Hepatocyte (in vitro differentiated cells): ENCODE measurements at places on chromosomes 1 and 21. TPM values are rescaled to one million over a fixed set of nuclear protein-coding genes. Genes with fewer than 3 reads are reported as not detected.

- no peak for DNase-seq
Observed at GRCh38 chr21:46294647-46295176, 8.6 kb downstream of the YBEY start.

DNA sequence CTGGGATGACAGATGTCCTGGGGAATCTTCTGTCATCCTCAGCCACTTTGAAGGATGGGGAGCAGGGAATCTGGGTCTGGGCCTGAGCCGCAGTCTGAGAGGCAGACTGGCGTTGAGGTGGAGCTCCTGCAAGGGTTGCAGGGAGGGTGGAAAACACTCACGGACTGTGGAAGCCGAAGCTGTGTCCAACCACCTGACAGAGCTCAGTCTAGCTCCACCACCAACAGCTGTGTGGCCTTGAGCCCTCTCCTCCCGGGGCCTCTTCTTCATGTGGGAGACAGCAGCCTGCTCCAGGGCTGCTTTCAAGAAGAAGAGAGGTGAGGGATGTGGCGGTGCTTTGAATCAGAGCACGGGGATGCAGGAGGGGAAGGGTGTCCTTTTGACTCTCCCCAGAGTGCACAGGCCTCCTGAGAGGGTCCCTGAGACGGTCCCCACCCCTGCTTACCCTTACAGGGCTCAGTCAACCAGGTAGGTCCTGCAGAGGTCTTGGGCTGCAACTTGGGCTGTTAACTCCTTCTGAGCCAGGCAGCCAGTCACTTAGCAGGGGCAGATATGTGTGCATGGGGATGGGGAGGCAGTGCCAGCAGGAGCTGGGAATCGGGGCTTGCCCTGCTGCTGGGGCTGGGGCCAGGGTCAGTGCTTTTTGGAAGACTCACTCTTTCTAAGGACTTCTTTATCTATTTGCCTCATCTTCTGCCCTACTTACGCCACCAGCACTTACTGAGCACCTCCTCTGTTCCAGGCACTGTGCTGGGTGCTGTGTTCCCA lies 216.3 kb downstream of the PTPRU start:
- no peak for DNase-seq

- DNase-seq: no peak
Observed at GRCh38 chr1:79197421-79197820, 190.9 kb upstream of the ADGRL4 start.

GRCh38 chr1:202131956-202132821 lies 9.5 kb downstream of the GPR37L1 start:
- no peak for DNase-seq

DNA sequence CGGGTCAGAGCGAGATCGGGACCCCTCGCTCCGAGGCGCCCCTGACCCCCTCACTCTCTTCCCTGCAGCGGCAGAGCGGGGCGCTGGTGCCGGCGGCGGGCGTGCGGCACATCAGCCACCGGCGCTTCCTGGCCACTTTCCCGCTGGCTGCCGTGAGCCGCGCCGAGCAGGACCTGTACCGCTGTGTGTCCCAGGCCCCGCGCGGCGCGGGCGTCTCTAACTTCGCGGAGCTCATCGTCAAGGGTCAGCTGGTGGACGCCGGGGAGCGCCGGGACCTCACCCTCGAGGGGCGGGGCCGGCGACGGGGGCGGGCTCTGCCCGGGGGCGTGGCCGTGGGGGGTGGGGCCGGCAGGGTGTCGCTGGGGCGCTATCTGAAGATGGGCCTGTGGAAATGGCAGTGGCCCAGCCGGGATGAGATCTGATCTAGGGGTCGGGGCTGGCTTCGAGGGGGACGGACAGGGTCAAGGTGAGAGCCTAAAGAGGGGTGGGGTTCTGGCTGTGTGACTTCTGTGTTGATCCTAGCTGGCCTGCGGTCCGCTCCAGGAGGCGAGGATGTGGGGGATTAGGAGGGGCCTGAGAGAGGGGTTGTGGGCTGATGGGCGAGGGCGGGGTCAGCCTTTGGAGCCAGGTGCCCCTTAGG lies 23.6 kb downstream of the PTPRU start:
- DNase-seq: peak; percentile 81

DNA sequence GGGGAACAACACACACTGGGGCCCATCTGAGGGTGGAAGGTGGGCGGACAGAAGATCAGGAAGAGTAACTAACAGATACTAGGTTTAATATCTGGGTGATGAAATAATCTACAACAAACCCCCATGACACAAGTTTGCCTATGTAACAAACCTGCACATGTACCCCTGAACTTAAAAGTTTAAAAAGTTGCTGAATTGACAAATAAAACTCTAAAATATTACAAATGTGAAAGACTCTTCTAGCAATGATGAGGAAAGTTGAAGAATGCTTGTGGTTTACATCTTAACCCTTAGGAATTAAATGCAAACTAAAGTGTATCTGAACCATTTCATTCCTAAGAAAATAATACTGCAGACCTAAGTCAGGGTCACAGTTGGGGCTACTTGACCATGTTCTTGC lies 525.6 kb upstream of the CAMK1G start:
- DNase-seq: no peak

- DNase-seq: no peak
Observed at GRCh38 chr1:228940926-228941325, 205.6 kb downstream of the RHOU start.

- DNase-seq: no peak
Observed at GRCh38 chr1:185453496-185454192, 136.6 kb upstream of the IVNS1ABP start.

- no peak for DNase-seq
Observed at GRCh38 chr1:179231923-179232322, 2.4 kb upstream of the ABL2 start.

DNA sequence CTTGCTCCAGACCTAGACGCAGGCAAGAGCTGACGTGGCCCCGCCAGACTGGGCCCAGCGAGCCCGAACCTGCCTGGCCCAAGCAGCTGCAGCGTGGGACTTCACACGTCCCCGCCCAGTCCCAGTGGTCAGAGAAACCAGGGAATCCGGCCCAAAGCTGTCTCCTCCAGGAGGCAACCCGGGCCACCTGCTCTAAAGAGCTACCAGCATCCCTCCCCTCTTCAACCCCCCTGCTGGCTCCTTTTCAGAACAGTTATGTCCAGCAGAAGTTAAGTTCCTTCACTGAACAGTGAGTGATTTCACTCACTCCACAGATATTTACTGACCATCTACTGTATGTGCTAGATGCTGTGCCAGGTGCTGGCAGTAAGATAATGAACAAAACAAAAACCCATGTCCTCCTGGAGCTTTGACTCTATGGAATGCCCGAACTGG lies 2.1 kb upstream of the EFNA1 start:
- no peak for DNase-seq

DNA sequence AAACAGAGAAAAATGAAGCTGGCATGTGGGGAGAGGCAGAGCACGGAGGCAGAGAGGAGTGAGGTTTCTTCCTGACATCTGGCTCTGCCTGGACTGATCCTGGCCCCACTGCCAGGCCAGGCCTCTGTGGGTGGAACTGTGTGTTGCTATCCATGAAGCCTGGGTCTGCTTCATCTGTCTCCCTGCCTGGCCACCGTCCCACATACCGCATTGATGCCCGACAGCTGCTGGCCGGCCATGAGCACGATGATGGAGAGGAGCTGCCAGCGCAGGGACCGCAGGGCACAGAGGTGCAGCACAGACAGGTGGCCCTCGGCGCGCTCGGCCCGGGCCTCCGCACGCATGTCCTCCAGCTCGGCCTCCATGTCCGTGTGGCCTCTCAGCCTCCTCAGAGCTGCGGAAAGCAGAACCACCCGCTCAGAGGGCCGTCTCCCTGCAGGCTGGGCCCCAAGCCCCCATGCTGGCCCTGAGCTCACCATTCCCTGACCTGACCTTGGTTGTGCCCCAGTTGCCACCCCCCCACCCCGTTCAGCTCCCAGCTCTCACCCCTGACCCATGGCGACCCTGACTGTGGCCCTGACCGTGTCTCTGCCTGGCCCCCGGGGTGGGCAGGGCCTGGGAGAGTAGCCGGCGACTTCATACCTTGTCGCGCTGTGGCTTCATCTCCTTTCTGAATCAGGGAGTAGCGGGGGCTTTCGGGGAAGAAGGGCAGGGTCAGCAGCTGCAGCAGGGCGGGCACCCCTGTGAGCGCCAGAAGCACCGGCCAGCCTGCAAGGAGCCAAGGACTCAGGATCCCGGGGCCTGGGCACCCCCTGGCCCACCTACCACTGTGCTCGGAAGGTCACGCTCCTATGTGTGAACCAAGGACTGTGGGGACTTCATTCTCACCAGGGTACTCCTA lies 11.5 kb downstream of the SLC2A7 start:
- DNase-seq: no peak

- no peak for DNase-seq
Observed at GRCh38 chr1:1274931-1275431, 1.3 kb upstream of the UBE2J2 start.

DNA sequence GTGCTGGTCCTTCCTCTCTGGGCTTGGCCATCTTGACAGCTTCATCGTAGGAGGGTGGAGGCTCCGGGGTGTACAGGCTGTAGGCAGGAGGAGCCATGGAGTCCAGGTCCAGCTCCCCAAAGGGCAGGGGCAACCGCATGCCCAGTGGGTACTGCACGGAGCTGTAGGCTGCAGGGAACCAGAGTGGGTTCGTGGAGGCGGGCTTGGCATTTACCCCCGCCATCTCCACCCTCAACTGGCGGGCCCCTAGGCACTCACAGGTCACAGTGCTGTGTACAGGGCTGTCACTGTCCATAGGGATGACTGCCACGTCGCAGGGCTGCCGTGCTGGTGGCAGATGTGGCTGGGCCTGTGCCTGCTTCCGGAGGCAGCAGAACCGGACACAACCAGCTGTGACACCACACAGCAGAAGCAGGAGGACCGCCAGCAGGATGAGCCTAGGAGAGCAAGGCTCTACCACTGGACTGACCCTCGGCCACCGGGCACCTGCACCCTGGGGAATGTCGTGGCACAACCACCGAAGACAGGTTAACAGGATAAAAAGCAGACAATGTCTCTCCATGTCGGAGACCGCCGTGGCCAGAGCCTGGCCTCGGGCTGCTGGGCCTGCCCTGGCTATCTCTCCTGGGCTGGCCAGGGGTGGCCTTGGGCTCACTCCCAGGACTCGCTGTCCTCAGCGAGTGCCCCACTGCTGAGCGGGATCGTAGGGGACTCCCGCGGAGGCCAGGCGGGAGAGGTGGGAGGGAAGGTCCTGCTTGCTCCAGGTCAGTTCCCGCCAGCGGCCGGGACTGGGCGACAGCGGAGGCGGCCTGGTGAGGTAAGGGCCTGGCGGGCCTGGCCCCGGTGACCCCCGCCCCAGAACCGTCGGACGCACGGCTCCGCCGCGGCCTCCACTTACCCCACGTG lies 831 bp downstream of the TMEM52 start:
- peak; percentile 6 for DNase-seq

GRCh38 chr1:175906370-175906769 lies 163.0 kb upstream of the TNR start:
- no peak for DNase-seq

GRCh38 chr1:209875515-209875914 lies 47.7 kb downstream of the UTP25 start:
- DNase-seq: peak; percentile 46

DNA sequence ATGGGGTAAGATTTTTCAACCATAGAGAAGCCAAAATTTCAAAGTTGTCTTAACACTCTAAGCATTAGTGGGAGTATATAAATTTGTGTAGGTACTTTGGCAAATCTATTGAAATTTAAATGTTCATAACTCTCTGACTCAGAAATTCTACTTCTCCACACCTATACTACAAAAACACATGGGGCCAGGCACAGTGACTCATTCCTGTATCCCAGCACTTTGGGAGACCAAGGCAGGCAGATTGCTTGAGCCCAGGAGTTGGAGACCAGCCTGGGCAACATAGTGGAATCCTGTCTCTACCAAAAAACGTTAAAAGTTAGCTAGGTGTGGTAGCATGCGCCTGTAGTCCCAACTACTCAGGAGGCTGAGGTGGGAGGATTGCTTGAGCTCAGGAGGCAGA lies 41.3 kb upstream of the RAVER2 start:
- DNase-seq: no peak

DNA sequence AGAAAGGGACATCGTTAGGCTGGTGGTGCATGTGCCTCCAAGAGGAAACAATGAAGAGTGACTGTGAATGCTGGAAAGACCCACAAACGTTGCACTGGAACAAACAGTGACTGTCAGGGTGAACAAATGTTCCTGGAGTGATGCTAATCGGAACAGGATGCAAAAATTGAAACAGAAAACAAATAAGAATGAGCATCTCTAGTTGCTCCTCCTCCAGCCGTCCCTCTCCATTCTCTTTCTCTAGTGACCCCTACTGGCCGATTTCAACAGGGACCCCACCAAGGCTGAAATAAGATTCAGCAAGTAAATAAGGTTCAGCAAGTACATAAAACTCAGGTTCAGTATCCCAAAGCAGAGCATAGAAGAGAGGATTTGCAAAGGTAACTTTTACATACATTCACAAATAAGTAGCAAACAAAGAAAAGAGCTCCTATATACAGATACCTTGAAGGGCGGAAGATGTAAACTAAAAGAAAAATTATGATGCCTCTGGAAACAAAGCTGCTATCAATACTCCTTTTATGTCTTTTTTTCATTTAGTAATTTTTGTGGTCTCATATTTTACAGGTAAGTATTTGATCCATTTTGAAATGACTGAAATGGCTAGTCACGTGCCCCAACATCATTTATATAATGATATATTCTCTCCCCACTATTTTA lies 836.1 kb upstream of the ADAMTS5 start:
- DNase-seq: peak; percentile 60

DNA sequence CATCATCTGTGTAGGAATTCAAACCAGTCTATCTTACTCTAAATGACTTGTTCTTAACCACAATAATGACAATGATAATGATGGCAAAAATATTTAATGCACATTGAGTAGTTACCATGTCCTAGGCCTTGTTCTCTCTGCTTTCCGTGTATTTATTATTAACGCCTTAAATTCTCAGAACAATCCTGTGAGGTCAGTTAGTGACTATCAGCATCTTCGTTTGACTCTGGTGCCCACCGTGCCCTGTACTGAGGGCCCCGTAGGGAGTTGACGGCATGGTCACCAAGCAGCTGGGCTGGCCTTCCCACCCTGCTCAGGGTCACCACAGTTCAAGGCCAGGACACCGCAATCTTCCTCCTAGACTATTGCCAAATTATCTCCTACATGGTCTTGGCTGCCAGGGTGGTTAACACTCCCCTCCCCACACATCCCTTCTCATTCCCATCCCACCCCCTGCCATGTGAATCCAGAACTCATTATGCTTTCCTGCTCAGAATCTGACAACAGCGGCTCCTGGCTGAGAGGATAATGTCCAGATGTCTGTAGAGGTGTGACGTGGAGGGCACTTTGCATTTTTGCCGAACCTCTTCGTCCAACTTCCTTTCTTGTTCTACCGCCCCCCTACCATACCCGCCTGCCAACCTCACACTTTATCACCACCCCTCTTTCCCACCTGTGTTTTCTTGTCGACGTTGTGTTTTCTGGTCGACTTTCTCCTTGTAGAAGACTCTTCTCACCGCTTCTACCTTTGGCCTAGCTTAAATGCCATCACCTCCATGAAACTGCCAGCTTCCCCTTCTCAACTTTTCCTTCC lies 33.4 kb downstream of the IGFN1 start:
- DNase-seq: no peak

LCE3D gene
- not detected in 2 replicates for polyA plus RNA-seq

GNAT2 gene
- polyA plus RNA-seq: 0.18 and 0.19 TPM in 2 replicates

NEK2 gene
- 4.9 and 5.3 TPM in 2 replicates for polyA plus RNA-seq

IVL gene
- not detected in 2 replicates for polyA plus RNA-seq

BGLAP gene
- 0.64 and 3.3 TPM in 2 replicates for polyA plus RNA-seq

TPTE gene
- polyA plus RNA-seq: not detected in 2 replicates

TMIGD3 gene
- 5.2 TPM in 2 replicates for polyA plus RNA-seq

SYT6 gene
- 1.3 and 2.6 TPM in 2 replicates for polyA plus RNA-seq

OR2AK2 gene
- polyA plus RNA-seq: not detected in 2 replicates

CRYZ gene
- 1.8 and 3.8 TPM in 2 replicates for polyA plus RNA-seq

CCDC30 gene
- 1.9 and 2.6 TPM in 2 replicates for polyA plus RNA-seq
